ENCODE measurements at places on chromosomes 2 and 18. TPM values are rescaled to one million over a fixed set of nuclear protein-coding genes. Genes with fewer than 3 reads are reported as not detected.

The DNAH7 gene
- total RNA-seq: not detected

The AQP12B gene
- total RNA-seq: not detected

The FBXO36 gene
- 2.6 TPM for total RNA-seq

The WIPF1 gene
- total RNA-seq: 12.4 TPM

The FBLN7 gene
- 2.2 TPM for total RNA-seq

The IL37 gene
- not detected for total RNA-seq

The TEKT4 gene
- not detected for total RNA-seq

The CELF4 gene
- not detected for total RNA-seq

The SIX3 gene
- not detected for total RNA-seq

The SGO2 gene
- 15.5 TPM for total RNA-seq

The NCL gene
- 178 TPM for total RNA-seq

The MLPH gene
- not detected for total RNA-seq

The NGEF gene
- total RNA-seq: 0.53 TPM

The PROM2 gene
- total RNA-seq: under 0.01 TPM

The CGREF1 gene
- 1.5 TPM for total RNA-seq

The TTN gene
- total RNA-seq: 4.7 TPM

The KLHL29 gene
- total RNA-seq: 3.1 TPM

The RNF125 gene
- total RNA-seq: 3.5 TPM

The EVA1A gene
- 78.1 TPM for total RNA-seq

The DNAJC5G gene
- total RNA-seq: not detected

The SRD5A2 gene
- total RNA-seq: not detected

The C1QL2 gene
- not detected for total RNA-seq

The HOXD10 gene
- total RNA-seq: 7.5 TPM

The AGXT gene
- not detected for total RNA-seq

The NEU4 gene
- not detected for total RNA-seq

The STPG4 gene
- 0.33 TPM for total RNA-seq

The LIMS3 gene
- total RNA-seq: 2.6 TPM

The DSG4 gene
- not detected for total RNA-seq

The FAM237A gene
- not detected for total RNA-seq

The ECEL1 gene
- not detected for total RNA-seq

The ATOH8 gene
- total RNA-seq: 15.4 TPM

The SERPINB13 gene
- not detected for total RNA-seq

The TLK1 gene
- 10.0 TPM for total RNA-seq

The GCG gene
- total RNA-seq: not detected

The CPO gene
- not detected for total RNA-seq

The SESTD1 gene
- 15.3 TPM for total RNA-seq

The TYMS gene
- total RNA-seq: 86.5 TPM

The RMND5A gene
- total RNA-seq: 23.9 TPM

The ADGRF3 gene
- 0.05 TPM for total RNA-seq

The NPHP1 gene
- total RNA-seq: 5.7 TPM

The MOCOS gene
- total RNA-seq: 5.3 TPM

The GRB14 gene
- total RNA-seq: 2.6 TPM

The MTLN gene
- 134 TPM for total RNA-seq

The ANKRD30B gene
- not detected for total RNA-seq

The MC5R gene
- total RNA-seq: not detected

The CFAP221 gene
- total RNA-seq: not detected

The GLI2 gene
- 0.39 TPM for total RNA-seq
